ENCODE measurements at places on chromosomes 2 and 18. TPM values are rescaled to one million over a fixed set of nuclear protein-coding genes. Genes with fewer than 3 reads are reported as not detected.
A peak's percentile ranks its signal among the peaks of the same experiment; 100 is the strongest.

DPY30 gene
- total RNA-seq: 78.6 TPM

GRCh38 chr2:69466728-69467127, 29.5 kb upstream of the NFU1 start:
- no peaks in the 10 kb centered on the region for H3K27me3 ChIP-seq
- DNase-seq: peak; percentile 34
- peaks cover 37% of the 10 kb centered on the region for H3K36me3 ChIP-seq
- H3K27ac ChIP-seq: no peak overlapping the region

DNA sequence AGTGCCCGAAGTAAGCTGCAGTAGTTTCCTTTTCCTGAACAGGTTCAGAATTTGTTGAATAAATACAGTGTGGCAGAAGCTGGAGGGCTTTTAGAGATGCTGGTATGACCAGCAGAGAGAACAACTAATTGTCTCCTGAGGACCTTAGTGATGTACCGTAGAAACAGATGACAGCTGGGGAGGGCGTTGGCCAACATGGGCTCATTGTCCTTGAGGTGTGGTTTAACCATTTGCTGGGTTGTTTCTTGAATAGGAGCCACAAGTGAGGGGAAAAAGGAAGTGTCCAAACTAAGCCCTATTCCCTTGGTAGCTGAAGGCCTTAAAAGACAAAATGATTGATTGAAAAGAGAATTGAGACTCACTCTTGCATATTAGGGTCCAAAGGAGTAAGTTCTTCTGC, 11.7 kb upstream of the FAM228A start:
- H3K27ac ChIP-seq: no peak overlapping the region
- no peaks in the 10 kb centered on the region for H3K4me1 ChIP-seq
- peaks cover 2% of the 10 kb centered on the region for H3K36me3 ChIP-seq
- no peak overlapping the region for H3K4me3 ChIP-seq

GRCh38 chr2:68127358-68128242, 30.1 kb upstream of the PNO1 start:
- H3K27me3 ChIP-seq: no peaks in the 10 kb centered on the region
- no peak overlapping the region for H3K27ac ChIP-seq
- no peak overlapping the region for H3K4me3 ChIP-seq
- H3K4me1 ChIP-seq: no peaks in the 10 kb centered on the region

- no peaks in the 10 kb centered on the region for H3K27me3 ChIP-seq
- DNase-seq: no peak
- H3K36me3 ChIP-seq: no peaks in the 10 kb centered on the region
- H3K27ac ChIP-seq: no peak overlapping the region
Measured at GRCh38 chr2:14480906-14481305, 151.6 kb upstream of the LRATD1 start.

VWA3B gene
- not detected for total RNA-seq

DNA sequence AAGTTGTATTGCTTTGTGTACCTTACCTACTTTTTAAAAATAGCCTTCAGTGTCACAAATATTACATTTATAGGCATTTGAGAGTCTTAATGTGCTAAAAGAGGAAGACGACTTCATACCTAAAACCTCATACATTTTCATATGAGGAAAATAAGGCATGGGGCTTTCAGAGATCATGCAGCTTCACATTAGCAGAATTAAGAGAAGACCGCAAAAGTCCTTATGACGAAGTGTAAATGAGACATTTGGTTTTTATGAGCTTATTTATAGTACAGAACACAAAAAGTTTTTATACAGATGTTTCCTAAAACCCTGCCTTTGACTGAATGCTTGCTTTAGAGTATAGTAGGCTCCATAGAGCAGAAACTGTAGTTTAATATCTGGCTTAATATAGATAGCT, 10.1 kb upstream of the CCDC138 start:
- H3K27me3 ChIP-seq: no peaks in the 10 kb centered on the region
- no peak overlapping the region for H3K4me3 ChIP-seq
- peak overlapping the region; percentile 67 for H3K27ac ChIP-seq
- peaks cover 42% of the 10 kb centered on the region for H3K36me3 ChIP-seq

Data from activated CD4-positive, alpha-beta T cell treated with anti-CD3 and anti-CD28 coated beads for 36 hours (primary cell).